Panc1 (cell line): ENCODE measurements at places on chromosomes 2 and 18. TPM values are rescaled to one million over a fixed set of nuclear protein-coding genes. Genes with fewer than 3 reads are reported as not detected.

DNA sequence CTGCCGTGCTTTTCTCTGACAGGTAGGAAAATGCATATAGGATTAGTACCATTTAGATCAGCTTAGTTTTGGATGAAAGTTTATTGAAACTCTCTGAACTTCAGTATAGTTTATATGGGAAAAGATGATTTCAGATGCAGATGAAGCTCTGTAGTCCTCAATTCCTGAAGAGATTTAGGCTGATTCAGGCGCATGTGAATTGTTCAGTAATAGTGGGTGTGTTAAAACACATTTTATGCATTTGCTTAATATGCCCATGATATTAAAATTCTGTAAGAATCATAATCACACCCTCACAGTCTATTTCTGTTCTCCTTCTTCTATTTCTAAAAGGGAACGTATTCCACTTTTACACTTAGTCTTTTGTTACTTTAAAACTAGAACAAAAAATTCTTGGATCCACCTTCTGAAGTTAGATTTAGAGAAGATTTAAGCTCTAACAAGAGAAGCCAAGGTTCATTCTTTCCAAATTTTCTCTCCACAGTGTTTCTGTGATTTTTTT, 44.5 kb upstream of the FAM237A start:
- no peak for DNase-seq

GRCh38 chr2:61055557-61055956, 10.1 kb upstream of the SANBR start:
- no peak for DNase-seq

The SKA1 gene
- 22.1 TPM for total RNA-seq

DNA sequence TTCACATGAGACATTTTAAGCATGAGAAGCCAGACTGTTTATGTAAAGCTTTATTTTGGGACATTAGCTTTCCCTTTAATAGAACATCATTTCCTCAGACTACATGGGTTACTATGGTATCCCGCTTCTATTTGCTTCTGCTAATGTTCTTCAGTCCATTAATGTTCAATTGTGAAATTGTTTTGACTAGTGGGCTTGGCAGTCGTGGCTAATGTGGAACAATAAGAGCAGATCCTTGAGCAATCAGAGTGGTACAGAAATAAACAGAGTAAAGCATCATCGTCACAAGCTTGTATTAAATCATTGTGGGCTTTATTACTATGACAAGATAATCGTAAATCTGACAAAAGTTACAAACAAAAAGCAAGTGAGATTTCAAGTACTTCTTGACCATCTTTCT, 60.2 kb downstream of the PDE1A start:
- no peak for DNase-seq

- DNase-seq, result no peak
These were observed 35.4 kb upstream of the REEP1 start for GRCh38 chr2:86372641-86373502.

DNA sequence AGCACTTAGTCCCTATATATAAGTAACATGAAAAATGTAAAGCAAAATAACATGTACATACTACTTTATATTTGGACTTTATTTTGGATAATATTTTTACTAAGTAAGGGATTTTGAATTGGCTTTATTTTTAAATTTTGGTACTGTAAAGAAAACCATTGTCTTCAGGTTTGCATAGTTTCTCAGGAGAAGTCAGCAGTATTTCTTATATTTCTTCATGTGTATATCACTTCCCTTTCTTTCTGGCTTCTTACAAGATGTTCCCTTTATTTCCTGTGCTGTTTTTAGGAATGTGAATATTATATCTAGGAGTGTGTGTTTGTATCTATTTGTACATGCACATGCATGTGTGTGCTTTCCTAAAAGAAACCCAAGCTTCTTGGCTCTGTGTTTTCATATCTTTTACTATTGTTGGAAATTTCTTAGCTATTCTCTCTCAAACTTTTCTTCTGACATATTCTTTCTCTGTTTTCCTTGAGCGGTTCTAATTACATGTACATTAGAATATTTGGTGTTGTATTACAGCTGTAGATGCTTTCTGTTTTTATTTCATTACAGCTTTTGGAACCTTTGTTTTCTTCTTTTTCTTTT, 1549.7 kb upstream of the ACVR2A start:
- DNase-seq, result no peak

The DLX2 gene
- total RNA-seq, result 4.4 TPM

GRCh38 chr18:35571138-35571537, 10.4 kb upstream of the GALNT1 start:
- DNase-seq, result no peak

DNA sequence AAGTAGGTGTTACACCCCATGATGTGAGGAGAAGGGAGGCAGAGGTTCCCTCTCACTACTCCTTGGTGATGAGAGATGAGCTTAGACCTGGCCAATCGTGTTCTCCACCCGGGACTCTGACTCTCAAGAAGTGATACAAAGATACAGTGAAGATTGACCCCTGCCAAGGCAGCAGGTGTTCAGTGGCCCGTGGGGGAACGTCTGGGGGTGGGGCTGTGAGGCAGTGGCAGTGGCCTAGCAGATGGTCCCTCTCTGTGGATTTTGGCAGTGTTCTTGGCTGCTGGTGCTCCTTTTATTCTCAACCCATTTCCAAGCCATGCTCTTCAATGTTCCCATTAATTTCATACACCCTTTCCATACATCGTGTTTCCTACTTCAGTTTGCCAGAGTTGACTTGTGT, 120.4 kb upstream of the NEDD4L start:
- no peak for DNase-seq
